ENCODE measurements at places on chromosomes 1 and 21.

- DNase-seq: no peak
These were observed 24.2 kb downstream of the GNG4 start for GRCh38 chr1:235625340-235625739.

- DNase-seq: no peak
These were observed 188.9 kb upstream of the EDN2 start for GRCh38 chr1:41673378-41673777.

DNA sequence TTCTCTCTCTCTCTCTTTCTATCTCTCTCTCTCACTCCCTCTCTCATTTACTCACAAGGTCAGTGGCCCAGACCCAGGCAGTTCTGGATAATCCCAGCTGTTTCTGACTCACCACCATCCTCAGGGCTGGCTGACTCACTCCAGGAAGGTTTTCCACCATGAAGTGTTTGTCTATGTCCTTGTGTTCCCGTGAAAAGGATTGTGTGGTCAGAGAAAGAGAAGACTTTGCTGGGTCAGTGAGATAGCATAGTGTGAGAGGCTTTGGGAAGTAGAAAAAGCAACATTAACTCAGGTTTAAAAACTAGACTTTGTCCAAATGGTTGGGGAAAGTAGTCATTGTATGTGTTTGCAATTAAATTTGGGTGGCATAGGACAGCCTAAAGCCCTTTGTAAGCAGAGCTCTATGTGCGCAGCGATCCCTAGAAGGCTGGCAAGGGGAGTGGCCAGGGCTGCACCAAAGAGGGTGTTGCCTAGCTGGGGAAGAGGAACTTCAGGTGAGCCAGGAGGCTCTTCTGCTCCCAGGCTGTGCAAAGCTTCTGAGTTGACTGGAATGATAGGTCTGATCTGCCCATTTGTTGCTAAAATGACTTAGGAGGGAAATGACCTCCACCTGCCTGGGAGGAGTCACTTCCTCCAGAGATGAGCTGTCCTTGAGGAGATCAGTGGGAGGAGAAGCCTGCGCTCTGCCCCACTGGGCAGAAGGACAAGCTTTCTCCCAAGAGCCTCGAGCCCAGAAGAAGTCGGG lies 4.9 kb upstream of the CAPN2 start:
- no peak for DNase-seq

- DNase-seq: no peak
These were observed 19.0 kb upstream of the CENPF start for GRCh38 chr1:214583824-214584554.

GRCh38 chr1:80799457-80799856 lies 1001.3 kb upstream of the ADGRL2 start:
- DNase-seq: no peak

- no peak for DNase-seq
These were observed 97.0 kb downstream of the GIPC2 start for GRCh38 chr1:78142736-78143135.

DNA sequence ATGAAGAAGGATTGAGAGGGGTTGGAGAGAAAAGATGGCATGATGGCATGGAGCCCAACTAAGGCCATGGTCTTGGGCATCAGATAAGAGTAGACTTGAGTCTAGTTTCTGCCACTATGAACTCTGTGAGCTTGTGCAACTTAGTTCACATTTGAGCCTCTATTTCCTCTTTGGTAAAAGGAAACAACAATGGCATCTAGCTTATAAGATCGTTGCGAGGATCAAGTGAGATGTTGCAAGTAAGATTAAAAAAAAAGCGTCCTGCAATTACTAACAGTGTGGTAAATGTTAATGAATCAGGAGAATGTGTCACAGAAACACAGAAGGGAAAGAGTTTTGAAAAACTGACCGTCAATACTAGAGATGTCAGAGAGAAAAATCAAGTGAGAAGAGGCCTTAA lies 202.9 kb upstream of the FGGY start:
- DNase-seq: no peak

DNA sequence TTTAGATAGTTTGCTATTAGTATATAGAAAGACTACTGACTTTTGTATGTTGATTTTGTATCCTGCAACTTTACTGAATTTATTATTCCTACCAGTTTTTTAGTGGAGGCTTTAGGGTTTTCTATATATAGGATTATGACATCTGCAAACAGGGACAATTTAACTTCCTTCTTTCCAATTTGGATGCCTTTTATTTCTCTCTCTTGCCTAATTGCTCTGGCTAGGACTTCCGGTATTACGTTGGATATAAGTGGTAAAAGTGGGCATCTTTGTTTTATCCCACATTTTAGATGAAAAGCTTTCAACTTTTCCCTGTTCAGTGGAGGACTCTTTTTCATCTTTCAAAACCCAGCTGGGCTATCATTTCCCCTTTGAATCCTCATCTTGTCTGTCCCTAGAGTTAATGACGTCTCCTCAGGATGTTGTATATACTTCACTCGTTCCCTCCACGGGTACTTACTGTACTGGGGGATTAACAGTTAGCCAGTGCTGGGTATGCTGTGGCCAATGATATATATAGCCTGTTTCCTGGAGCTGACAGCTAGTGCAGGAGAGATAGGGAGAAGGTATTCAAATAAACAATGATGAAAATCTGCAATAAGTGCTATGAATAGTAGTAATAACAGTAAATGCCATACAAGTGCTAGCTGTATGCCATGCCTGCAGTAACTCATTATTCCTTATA lies 9.8 kb downstream of the ACOT11 start:
- no peak for DNase-seq

DNA sequence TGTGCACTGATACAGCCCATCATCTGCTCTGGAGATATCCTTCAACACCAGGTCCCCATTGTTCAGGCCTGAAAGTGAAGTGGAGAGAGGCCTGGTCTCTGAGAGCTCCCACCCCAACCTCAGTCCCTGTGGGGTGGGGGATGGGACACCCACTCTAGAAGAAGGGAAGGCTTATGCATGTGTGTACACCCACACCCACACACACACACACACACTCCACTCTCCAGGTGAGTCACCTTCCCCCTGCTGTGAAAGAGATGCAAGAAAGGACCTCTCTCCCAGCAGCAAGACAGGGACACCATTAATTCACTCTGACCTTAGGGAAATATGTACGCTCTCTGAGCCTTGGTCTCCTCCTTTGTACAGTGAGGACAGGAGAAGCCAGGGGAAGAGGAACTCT lies 5.9 kb downstream of the VSIG8 start:
- no peak for DNase-seq
